Hematopoietic multipotent progenitor cell (in vitro differentiated cells): ENCODE measurements at places on chromosomes 5 and 9. TPM values are rescaled to one million over a fixed set of nuclear protein-coding genes. Genes with fewer than 3 reads are reported as not detected.

- DNase-seq = no peak
Measured at GRCh38 chr9:18353473-18353872, 120.5 kb upstream of the ADAMTSL1 start.

The IZUMO3 gene
- total RNA-seq = not detected

The CDH9 gene
- 2.7 TPM for total RNA-seq

DNA sequence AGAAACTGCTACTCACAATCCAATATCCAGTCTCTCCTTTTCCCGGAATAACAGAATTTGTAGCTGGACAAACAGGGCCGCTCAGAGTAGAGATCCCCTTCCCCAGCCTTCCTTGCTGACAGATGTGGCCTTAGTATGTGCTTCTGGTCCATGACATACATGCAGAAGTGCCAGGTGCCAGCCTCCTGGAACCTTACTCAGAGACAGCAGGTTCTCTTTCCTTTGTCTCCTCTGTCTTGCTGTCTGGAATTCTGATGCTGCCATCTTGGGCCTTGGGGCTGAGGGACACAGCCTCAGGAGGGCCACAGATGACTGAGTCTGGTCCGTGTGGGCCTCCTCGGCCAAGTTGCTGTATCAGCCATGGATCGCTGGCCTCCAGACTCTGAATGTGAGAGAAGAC, 210.1 kb downstream of the PAX5 start:
- DNase-seq = no peak

DNA sequence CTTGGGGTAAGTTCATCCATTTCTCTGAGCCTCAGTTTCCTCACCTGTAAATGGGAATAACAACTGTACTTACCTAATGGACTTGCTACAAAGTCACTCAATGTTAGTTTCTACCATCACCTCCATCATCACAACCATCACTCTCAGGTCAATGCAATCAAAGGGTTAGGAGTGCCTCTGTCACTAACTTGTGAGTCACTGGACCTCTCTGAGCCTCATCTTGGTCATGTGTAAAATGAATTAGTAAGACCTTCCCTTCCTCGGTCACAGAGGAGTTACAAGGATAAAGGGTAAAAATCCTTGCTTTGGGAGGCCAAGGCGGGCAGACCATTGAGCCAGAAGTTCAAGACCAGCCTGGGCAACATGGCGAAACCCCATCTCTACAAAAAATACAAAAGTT, 12.8 kb downstream of the FABP6 start:
- DNase-seq = no peak

DNA sequence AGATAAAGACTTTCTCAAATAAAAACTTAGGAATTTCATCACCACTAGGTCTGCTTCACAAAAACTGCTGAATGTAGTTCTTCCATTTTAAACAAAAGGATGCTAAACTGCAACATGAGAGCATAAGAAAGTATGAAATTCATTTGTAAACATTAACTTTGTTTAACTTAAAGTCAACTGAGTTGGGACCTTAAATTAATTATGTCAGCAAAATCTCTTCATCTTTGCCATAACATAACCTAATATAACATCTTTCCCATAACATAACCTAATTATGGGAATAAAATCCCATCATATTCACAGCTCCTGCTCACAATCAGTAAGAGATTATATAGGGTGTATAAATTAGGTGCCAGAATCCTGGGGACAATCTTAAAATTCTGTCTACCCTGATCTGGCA, 78.8 kb upstream of the PCSK5 start:
- DNase-seq = no peak

- DNase-seq = no peak
Measured at GRCh38 chr5:147472664-147473475, 37.0 kb downstream of the DPYSL3 start.
